GDM1 (cell line): ENCODE measurements at places on chromosomes 5 and 9.

GRCh38 chr5:133735346-133735745 lies 123.0 kb upstream of the FSTL4 start:
- no peak for DNase-seq

DNA sequence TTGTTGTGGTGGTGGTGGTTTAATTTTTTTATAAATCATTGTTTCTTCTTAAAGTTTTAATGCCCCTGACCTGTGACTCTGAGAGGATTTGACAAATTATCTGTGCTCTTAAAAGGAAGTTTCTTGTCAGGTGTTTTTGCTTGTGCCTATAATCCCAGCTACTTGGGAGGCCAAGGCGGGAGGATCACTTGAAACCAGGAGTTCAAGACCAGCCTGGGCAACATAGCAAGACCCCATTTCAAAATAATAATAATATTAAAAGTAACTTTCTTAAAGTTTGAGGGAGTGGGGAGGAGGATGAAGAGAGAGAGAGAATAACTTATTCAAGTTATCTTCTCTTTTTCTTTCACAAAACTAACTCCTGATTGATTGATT lies 12.2 kb upstream of the ERMP1 start:
- no peak for DNase-seq

DNA sequence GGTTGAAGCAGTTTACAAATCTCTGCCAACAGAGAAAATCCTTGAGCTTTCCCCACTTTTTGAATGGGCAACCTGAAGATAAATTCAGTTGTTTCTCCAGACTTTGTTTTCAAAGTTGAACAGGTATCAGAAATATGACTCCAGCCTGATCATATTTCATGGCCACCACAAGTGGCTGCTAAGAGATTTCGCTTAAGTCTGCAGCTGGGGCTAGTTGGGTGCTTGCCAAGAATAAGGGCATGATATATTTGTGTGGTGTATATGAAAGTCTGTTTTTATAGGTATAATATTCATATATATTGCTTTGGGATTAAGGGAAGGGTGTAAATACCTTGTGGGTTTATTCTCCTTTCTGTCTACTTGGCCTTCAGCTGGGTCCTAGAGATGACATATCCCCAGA lies 168.4 kb upstream of the GDNF start:
- no peak for DNase-seq

GRCh38 chr5:31935496-31936369 lies 238.4 kb downstream of the GOLPH3 start:
- DNase-seq, result no peak

GRCh38 chr9:136310273-136311030 lies 6.6 kb upstream of the CCDC187 start:
- DNase-seq, result no peak

GRCh38 chr9:72509053-72509452 lies 12.4 kb upstream of the TMC1 start:
- DNase-seq, result no peak

DNA sequence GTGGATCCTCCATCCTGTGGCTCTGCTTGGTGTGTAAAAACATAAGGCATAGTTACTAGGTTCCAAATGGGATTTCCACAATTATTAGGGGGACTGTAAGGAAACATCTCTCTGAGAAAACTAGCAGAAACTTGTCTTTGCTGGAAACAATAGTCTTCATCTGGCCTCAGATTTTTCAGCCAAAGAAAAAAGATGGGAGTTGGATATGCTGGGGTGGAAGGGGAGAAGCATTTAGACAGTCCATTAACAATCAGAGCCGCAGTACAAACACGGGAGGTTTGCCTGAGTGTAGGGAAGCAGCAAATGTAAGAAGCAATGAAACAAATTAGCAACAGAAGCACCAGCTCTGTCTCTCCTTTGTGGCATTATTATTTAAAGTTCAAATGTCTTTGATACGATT lies 402.7 kb upstream of the ZNF608 start:
- no peak for DNase-seq

DNA sequence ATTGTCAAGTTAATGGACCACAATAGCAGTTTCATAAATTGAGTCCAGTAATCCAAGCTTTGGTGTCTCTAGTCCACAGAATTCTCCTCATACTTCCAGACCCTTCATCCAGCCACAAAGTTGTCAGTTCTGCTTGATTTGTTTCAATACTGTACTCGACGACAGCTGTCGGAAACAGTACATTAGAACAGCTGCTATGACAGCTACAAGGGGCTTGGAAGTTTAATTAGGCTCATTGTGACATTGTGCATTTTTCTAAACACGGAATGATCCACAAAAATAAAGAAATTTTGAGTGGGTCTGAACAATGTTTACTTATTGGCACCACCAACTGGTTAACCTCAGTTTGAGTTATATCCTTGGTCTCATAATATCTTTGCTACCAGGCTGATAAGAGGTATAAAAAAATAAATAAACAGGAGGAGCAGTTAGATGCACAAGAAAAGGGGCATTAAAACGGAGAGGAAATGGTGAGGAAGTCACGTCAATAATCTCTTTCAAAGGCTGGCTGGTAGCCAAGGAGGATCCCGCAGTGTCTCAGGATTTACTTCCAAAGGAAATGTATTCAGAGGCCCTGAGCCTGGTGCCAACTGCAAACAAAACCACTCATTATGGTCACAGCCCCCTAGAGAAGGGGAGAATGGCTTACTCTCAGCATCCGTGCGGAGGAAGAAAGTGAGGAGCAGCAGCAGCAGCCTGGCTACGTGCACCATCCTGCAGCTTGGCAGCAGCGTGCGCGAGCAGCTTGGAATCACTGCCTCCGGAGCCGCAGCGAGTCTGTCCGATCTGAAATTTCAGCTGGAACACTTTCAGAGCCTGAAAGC lies 933.8 kb upstream of the DMAC1 start:
- no peak for DNase-seq

DNA sequence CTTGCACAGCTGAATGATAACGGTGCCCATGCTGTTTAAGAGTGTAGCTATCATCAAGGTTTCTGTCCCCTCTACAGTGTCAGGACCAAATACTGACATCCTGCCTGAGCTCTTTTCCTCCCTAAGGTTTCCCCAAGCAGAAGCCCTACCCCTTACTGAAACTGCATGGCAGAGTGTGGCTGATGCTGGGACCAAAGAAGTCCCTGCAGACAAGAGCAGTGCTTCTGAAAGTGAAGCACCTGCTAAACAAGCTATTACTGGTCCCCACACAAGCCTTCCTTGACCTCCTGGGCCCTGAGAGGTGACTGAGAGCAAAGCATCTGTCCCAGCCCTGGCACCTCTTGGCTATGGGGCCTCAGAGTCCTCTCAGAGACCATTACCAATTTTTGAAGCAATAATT lies 56.1 kb downstream of the CFAP90 start:
- DNase-seq, result no peak

DNA sequence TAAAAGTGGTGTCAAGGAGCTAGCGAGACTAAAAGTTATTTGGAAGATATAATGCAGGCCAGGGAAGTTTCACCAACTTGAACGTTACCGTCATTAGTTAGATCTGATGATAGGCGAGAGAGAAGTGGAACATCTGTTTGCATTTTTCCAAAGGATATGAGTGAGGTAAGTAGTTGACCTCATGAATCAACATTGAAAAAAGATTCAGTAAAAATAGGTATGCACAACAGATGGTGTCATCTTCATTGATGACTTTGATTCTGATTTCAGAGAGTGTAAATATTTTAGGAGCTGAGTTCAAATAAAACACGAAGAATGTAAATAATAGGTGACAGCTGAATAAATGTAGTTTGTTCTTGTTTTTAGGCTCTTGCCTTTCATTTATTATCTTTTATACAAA lies 998.9 kb upstream of the CDH6 start:
- DNase-seq, result no peak
